ENCODE measurements at places on chromosomes 3 and 15.

GRCh38 chr3:15099364-15100098 lies 583 bp upstream of the RBSN start:
- DNase-seq, result no peak

GRCh38 chr3:78050276-78051065 lies 1010.6 kb downstream of the ROBO2 start:
- no peak for DNase-seq

GRCh38 chr15:47708161-47708980 lies 8.9 kb upstream of the SEMA6D start:
- DNase-seq, result no peak

DNA sequence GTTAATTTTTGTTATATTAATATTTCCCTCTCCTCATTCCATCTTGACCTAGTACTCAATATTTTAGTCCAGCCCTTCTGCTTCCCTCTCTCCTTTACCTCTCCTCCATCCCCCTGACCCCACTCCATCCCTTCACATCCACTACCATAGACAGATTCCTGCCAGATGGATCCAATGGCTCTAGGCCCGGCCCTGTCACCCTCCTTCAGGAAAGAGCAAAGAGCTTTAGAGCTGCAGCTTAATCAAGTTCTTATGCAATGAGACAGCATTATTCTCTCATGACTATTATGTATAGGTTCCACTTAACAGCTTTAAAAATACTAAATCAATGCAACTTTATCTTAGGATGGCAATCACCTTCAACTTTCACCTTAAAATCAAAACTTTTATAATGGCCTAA lies 200.7 kb upstream of the TTC14 start:
- no peak for DNase-seq

DNA sequence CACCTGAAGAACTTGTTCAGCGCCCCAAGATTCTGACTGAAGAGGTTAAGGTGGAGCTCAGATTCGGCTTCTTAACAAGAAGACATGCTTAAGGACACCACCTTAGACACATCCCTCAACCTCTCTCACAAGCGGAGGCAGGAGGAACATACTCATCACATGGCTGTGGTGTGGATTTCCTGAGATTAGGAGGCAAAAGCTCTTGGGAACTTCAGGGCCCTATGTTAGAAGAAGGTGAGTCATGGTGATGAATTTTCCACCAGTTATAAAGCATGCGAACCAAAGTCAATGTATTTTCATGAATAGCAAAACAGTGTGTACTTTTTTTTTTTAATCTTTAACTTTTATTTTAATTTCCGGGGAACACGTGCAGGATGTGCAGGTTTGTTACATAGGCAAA lies 212.2 kb upstream of the SUCLG2 start:
- no peak for DNase-seq

DNA sequence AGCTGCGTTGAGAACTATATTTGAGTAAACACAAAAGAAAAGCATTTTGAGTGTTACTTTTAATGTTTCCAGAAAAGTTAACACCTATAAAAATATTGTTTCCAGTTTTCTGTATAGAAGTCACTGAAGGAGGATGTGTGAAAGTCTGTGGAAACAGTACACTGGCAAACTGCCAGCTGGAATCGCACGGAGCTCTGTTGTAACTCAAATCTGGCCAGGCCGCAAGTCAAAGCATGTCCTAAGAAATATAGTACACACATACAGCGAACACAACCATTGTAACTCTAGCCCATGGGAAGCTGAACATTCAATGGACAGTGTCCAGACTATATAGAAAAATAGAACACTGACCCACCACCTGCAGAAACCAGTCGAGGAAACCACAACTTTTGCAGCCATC lies 657.2 kb downstream of the FHIT start:
- no peak for DNase-seq

DNA sequence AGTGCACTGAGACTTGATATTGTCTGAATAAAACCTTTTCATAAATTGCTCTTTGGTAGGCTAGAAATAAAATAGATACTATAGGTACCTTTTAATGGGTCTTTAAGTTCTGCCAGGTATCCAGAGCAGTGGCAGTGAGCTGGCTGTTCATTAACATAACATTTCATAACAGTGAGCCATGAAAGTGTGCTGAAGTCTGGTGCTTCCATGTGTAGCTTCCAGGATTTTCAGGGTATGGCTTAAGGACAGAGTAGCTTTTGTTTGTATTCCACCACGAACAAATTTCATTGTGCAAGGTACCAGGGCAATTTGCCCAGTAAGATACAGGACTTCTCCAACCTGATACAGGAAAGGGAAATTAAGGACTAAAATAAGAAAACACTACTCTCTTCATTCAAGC lies 124.7 kb upstream of the NANOGP8 start:
- DNase-seq, result no peak

GRCh38 chr15:58273104-58273503 lies 134.9 kb downstream of the AQP9 start:
- DNase-seq, result no peak

DNA sequence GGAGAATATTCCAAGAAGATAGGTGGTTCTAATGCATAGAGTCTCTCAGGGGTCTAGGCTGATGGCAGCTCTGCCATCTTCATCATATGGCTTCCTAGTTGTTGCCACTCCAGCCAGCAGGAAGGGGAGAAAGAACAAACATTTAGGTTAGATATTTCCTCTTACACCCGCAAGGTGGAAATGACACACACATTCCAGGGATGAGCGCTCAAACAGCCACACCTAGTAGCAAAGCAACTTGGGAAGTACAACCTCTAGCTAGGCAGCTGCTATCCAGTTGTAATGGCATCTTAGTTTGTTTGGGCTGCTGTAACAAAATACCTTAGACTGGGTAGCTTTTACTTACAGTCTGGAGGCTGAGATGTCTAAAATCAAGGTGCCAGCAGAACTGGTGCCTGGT lies 51.9 kb upstream of the ADAMTSL3 start:
- no peak for DNase-seq

DNA sequence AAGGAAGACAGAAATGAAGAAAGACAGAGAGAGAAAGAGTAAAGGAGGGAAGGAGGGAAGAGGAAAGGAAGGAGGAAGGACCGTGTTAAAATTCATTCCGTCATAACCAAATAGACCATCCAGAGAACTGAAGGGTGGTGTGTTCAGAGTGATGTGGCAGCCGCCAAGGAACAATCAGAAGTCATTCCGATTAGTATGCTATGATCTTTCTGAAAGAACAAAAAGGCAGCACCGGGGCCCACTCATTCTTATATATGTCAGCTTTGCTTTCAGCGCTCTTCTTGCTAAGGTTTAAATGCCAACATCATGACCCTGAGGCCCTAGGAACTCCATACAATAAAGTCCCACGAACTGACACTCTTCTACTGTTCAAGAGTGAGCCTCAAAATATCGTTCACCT lies 78.5 kb downstream of the CD47 start:
- no peak for DNase-seq

- DNase-seq, result no peak
These were observed 270.9 kb upstream of the CCDC54 start for GRCh38 chr3:107106316-107106715.

DNA sequence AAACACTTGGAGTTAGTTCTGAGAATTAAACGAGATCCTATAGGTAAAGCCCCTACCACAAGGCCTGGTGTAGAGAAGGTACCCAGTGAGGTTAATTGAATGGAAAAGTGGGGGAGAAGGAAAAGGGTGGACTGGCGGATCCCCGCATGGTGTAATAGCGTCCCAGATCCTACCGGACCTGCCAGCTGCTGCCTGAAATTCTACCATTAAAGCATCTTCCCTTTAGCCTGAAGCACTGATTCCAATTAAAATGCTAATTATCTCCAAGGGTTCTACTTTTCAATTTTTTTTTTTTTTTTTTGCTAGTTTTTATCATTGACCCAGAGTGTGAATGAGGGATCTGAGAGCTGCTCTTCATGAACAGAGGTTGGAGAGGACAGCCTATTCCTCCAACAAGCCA lies 237.9 kb downstream of the TLE3 start:
- no peak for DNase-seq

DNA sequence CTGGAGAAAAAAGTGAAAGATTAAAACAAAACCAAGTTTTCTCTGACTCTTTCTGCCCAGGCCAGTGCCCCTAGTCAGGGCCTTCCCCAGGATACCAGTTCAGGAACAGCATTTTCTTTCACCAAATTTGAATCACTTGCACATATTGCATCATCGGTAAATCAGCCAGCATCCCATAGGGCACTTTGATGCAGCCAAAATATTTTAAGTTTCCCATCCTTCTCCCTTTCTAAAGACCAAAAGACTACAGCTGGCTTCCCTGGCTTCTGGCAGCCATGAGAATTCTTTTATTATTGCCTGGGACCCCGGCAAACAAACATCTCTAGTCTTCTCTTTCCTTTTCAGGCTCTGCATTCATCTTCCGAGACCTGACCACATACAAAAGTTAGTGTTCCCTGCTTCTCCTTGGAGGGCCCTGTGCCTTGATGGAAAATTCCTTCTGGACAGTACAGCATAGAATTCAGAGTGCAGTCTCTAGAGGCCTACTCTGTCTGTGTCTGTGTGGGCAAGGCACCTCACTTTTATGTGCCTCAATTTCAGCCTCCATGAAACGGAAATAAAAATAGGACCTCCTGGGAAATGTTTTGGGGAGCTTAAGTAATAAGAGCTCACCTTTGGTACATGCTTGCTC lies 348.0 kb downstream of the VPS13C start:
- DNase-seq, result no peak

- DNase-seq, result no peak
These were observed 59.3 kb downstream of the RYR3 start for GRCh38 chr15:33369941-33370622.

DNA sequence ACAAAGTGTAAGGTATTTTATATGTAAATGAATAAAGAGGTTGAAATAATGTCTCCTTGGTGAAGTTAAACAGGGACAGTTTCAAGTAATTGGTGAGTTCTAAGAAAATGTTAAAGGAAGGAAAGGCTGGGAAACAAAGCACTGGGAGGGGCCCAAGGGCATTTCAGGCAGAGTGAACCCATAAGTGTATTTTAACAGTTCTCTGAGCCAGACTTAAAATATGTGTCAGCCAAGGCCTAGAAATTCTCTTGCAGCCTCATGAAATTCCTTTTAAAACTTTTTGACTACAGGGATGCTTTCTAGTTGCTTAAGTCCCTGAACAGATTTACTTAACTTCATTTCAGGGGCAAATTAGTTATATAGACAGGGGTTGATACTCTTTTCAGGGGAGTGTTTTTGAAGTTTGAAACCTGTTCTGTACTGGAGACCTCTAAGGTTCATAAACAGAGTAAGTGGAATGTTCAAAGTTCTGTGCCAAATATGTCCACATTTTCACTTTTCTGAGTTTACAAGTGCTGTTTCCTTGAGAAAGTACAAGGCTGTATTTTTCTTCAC lies 77.6 kb downstream of the GALK2 start:
- no peak for DNase-seq

DNA sequence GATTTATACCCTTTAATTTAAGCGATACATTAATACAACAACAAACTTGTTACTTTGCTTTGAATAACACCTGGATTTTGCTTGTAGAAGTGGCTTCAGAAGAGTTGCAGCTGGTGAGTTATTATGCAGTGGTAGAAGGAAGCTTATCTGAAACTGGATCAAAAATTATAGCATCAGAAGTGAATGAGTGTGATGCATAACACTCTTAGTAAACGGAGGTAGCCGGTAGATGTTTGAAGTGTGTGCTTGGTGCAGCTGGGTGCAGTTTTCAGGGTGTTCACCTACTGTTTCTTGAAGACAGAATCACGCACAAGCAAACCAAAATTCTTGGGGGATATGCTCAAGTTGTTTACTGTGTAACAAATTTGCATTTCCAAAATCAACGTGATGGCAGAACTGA lies 103.1 kb downstream of the MITF start:
- DNase-seq, result no peak

GRCh38 chr15:66940368-66940767 lies 125.0 kb upstream of the SMAD3 start:
- DNase-seq, result no peak

GRCh38 chr15:51121631-51122225 lies 27.0 kb upstream of the TNFAIP8L3 start:
- DNase-seq, result no peak

DNA sequence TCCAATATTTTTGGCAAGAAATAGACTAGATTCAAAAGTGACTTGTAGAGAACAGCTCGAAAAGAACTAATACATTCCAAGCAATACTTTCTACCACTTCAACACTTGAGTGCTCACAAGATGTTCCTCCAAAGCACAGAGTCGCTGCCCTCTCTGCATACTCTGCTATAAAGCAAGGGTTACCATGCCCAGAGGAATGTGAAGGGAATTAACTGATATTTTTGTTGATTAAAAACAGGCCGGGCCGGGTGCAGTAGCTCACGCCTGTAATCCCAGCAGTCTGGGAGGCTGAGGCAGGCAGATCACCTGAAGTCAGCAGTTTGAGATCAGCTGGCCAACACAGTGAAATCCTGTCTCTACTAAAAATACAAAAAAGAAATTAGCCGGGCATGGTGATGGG lies 57.6 kb upstream of the CSPG5 start:
- no peak for DNase-seq

GRCh38 chr3:179398574-179399231 lies 51.2 kb downstream of the MFN1 start:
- no peak for DNase-seq

DNA sequence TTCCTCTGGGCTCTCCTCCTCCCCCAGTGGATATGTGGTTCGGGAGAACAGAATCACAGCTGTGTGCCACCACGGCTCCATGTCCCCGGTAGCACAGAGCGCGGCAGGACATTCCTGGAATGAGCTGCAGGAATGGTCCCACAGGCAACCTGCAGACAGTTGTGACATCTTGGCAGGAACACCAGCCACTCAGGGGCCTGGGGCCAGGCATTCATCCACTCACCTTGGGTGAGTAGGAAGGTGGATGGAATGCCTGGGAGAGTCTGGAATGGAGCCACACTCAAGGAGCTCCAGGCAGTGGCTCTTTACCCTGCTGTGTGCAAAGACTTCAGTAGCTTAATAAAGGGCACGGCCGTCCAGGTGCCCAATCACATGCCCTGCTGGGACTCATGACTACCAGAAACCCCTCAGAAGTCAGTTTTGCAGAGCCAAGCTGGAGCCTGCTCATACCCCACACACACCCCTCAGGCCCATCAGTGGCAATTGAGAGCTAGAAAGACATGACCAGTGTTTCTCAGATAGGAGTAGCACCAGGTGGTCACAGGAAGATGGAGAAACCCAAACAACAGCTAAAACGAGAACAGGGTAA lies 117.3 kb upstream of the PRR20G start:
- DNase-seq, result no peak

GRCh38 chr3:16302082-16302631 lies 37.1 kb downstream of the OXNAD1 start:
- DNase-seq, result no peak

DNA sequence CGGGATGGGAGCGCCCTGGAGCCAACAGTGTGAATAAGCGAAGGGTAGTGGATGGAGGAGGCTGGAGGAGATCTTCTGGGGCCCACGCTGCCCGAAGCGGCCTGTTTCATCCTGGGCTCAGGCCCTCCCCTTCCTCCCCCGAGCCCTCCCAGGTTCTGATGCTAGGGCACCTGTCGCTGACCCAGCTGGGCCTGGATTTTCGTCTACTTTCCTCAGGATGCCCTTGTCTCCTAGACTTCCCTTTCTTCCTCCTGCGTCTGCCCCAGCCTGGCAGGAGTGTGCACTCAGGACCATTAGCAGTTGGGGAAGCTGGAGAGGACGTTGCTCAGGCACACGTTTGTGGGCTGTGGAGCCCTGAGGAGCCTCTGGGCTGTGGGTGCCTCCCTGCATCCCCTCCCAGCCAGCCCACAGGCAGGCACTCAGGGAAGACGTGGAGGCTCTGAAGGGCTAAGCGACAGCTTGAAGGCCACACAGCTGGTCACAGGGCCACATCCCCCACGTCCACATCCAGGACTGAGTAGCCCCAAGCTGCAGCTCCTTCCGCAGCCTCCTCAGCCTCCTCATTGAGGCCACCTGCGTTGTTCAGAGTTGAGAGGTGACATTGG lies 23.9 kb upstream of the PIGZ start:
- no peak for DNase-seq
